ENCODE measurements at places on chromosomes 5 and 9.
A peak's percentile ranks its signal among the peaks of the same experiment; 100 is the strongest.

DNA sequence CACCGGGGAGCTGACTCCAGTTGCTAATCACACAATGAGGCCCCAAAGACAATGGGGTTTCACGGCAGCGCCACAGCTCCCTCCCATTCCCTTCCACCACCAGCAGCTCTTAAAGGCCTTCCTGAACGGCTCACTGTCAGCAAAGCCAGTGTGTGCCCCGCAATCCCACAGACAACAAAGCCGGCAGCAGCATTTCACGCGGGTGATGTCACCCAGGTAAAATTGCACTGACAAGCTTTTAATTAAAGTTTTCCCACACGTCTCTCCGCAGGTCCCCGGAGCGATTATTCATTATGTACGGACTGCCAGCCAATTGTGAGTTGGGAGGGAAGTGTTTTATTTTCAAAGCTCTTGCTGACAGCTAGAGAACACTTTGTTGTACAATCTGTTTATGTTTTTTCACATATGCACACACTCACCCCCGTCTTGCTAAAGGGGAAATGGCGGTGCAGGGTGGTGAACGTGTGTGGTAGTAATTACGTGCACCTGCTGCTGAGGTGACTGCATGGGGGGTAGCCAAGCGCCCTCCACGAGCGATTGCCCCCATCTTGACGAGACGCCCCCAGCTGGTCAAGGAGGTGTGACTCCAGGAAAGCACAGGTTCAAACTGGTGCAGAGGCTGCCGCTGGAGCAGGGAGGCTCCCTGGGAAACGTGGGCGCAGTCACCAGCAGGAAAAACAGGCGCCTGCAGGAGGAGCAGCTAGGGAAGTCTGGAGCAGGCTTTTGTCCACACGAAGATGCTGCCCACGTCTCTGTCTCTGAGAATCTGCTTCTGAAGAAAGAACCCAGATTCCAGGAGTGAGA is 65.0 kb downstream of the IRX2 start:
- DNase-seq: no peak

GRCh38 chr9:22975951-22976350 is 529.3 kb downstream of the DMRTA1 start:
- no peak for DNase-seq

DNA sequence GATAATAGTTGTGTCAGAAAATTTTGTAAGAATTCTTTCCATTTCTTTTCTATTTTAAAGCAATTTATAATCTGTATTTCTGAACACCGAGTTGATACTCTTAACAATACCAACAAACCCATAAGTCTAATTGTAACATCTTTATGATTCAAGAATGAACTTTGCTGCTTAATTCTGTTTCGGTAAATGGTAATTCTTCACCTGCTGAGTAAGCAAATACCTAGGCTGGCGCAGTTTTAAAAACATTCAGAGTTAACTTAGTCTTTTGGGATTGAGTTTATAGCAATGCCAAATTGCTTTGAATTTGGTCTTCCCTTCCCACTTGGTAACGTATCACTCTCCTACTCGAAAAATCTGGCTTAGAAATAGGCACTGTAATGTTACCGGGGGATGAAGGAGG is 223.0 kb downstream of the MARCHF11 start:
- no peak for DNase-seq

DNA sequence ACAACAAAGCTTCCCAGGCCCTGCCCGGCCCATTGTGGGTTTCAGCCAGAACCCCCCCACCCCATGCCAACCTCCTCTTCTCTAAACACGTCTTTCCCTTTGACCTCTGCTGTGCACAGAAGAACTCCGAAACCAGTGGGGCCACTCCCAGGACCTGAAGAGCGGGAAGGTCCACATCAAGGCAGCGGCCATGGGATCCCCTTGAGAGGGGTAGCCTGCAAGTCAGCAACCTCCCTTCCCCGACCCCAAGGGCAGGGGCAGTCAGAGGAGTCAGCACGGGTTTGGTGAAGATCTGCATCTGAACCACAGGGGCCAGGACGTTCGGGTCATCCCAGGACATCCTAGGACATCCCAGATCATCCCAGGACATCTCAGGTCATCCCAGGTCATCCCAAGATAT is 379.9 kb upstream of the IRX4 start:
- no peak for DNase-seq

GRCh38 chr5:2335125-2335732 is 416.2 kb downstream of the IRX2 start:
- no peak for DNase-seq

- no peak for DNase-seq
These were observed 104.6 kb upstream of the TNFAIP8 start for GRCh38 chr5:119250946-119251901.

DNA sequence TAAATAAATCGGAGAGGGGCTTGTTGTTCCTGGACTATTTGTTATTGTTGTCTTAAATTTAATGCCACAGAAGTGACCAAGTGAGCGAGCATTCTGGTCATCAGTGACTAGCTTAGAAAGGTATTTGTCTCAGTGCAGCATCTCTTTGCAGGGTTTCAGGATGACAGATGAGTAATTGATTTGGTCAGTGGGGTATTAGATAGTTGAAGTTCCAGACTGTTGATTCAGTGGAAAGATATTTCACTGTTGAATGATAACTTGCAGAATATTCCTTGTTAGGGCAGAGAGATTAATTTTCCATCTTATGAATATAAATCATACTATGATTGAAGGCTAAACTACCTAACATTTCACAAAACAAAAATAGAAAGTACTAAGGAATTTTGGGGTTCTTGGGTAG is 122.4 kb downstream of the TRIO start:
- DNase-seq: no peak

- DNase-seq: no peak
These were observed 104.9 kb upstream of the PTPN3 start for GRCh38 chr9:109602987-109603386.

GRCh38 chr9:13967438-13967837 is 346.5 kb downstream of the NFIB start:
- DNase-seq: no peak

- DNase-seq: no peak
These were observed 1.0 kb upstream of the F2R start for GRCh38 chr5:76714751-76715485.

GRCh38 chr5:180345781-180346180 is 7.4 kb downstream of the GFPT2 start:
- DNase-seq: no peak

GRCh38 chr9:19162956-19163355 is 35.7 kb upstream of the PLIN2 start:
- DNase-seq: no peak

GRCh38 chr5:125600559-125600958 is 822.6 kb upstream of the GRAMD2B start:
- no peak for DNase-seq

DNA sequence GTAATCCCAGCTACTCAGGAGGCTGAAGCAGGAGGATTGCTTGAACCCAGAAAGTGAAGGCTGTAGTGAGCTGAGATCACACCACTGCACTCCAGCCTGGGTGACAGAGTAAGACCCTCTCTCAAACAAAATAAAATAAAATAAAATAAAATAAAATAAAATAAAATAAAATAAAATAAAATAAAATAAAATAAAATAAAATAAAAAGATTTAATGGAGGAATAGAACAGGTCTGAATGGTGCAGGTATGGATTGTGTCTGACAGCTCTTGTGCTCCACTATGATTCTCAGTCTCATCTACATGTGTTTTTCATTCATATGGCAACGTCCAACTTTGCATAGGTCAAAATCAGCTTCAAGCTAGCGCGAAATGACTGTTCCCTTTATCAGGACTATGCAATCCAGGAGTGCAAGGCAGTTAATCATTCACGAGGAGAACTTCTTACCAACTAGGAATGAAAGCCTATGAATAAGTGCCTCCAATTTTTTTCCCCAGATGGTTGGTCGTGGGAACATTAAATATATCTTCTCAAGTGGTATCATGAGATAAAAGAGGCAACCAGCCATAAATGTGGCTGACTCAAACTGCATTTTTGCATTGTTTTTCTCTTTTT is 1392.3 kb upstream of the CDH9 start:
- DNase-seq: no peak

GRCh38 chr9:111925017-111925770 is 28.6 kb downstream of the UGCG start:
- DNase-seq: no peak

GRCh38 chr9:126475933-126476555 is 137.7 kb upstream of the LMX1B start:
- DNase-seq: no peak

GRCh38 chr5:33441241-33442177 is 744 bp downstream of the TARS1 start:
- no peak for DNase-seq

- DNase-seq: no peak
These were observed 234.6 kb downstream of the GADD45G start for GRCh38 chr9:89839449-89839848.

- DNase-seq: peak; percentile 5
These were observed 202.6 kb downstream of the ZSWIM6 start for GRCh38 chr5:61534481-61535267.

- DNase-seq: peak; percentile 4
These were observed 50.3 kb downstream of the MAN2A1 start for GRCh38 chr5:109739741-109740728.

DNA sequence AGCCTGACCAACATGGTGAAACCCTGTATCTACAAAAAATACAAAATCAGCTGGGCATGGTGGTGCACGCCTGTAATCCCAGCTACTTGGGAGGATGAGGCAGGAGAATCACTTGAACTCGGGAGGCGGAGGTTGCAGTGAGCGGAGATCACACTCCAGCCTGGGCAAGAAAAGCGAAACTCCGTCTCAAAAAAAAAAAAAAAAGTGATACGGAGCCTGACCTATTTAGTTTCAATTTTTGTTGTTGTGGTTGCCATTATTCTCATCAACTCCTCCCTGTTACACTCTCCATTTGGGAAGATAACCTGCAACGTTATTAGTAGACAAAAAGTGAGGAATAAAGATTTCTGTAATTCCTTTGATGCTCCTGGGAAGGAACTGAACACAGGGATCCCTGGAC is 1.3 kb downstream of the STOM start:
- no peak for DNase-seq

- DNase-seq: no peak
These were observed 148.5 kb downstream of the SGCD start for GRCh38 chr5:156475182-156476157.

- DNase-seq: no peak
These were observed 35.5 kb upstream of the CDKN2B start for GRCh38 chr9:22044583-22044982.

DNA sequence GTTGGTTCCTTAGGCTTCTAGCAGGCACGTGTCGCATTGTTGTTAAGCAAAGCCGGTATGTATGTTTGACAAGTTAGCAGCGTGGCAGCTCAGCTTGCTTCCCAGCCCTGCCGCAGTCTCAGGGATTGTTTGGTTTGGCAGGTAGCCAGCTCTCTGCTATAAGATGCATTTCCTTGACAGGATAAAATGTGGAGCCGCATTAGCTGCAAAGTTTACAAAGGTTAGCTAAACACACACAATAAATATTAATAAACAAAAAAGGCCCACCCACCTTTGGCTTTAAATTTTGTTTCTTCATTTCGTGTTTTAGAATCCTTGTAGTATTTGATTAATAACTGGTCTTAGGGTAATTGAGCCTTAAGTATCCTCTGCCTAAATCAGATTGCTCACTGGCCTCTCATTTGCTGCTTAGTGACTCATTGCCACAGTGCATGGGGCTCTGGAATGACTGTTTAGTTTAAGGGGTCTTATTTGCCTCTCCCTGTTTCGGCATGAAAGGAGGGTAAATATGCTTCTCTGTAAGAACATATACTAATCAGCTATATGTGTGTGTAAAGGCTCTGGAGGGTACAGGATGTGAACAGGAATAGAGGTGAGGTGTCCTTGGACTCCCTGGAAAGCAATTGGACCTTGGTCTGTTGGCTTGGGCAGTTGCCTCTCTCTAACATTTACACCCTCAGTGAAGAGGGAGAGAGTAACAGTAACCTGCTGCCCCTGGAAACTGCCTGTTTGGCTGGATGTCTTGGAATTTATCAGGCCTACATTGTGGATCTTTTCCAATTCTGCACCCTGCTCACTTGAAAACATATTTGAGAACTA is 122.0 kb downstream of the GDNF start:
- no peak for DNase-seq

DNA sequence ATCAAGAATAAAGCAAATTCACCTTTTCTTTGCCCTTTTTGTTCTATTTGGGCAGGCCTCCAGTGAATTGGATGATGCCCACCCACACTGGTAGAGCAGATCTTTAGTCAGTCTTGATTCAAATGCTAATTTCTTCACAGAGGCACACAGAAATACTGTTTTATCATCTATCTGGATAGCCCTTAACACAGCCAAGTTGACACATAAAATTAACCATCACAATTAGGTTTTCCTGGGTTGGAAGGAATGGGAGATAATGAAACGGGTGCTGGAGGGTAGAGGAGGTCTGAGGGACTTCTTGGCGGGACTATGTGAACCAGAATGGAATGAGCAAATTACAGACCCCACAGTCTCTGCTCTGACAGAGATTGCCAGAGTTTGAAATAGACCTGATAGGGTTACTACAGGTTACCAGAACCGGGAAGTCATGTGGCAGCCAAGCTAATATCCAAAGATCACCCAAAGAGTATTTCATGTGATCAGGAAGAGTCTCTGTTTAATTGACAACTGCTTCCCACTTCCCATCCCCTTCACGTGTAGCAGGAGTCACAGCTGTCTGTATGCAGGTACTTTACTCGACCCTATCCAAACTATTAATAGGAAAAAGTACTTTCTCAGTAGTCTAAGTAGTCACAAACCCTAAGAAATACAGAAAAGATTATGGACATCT is 20.0 kb upstream of the TMEM161B start:
- DNase-seq: no peak

DNA sequence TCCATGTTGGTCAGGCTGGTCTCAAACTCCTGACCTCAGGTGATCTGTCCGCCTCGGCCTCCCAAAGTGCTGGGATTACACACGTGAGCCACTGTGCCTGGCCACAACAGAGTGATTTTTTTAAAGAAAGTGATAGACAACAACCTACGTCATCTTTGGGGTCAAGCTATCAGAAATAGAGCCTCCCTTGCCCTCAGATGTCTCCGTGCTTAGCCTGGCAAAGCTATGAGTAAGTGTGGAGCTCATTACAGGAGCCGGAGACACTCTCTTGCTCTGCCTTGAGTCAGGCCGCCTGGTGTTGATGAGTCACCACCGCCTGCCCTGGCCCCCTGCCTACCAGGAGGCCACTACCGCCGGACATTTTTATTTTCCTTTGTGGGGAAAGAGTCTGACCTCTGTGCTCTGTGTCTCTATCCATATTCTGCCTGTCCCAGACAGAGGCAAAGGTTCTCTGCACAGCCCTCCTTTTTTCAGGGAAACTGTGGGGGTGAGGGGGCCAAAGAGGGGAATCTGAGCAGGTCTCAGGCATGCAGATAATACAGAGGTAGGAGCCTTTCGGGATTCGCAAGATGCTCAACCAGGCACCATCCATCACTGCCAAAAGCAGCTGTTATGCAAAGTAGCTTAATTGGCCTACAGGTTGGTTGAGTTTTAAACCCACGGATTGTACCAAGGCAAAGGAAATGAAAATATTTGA is 123.7 kb upstream of the CPEB4 start:
- DNase-seq: no peak

DNA sequence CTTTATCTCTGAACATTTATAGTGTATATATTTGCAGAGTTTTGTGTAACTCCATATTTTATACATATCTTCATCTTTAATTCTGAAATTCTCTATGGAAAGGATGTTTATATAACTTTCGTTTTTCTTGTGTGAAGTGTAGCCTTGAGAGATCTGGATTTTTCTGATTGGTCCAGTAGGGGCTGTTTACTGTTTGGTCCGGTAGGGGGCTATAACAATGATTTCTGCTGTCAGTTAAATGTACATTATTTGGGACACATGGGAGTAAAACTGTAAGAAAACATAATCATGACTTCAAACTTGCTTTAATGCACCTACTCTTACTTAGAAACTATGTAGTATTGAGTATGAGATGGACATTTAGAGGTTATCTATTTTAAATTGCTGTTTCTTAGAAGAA is 527.1 kb upstream of the ARRDC3 start:
- DNase-seq: no peak
